ENCODE measurements at places on chromosomes 12 and 14.

- DNase-seq: no peak
Measured at GRCh38 chr14:32136027-32136825, 59.1 kb downstream of the ARHGAP5 start.

DNA sequence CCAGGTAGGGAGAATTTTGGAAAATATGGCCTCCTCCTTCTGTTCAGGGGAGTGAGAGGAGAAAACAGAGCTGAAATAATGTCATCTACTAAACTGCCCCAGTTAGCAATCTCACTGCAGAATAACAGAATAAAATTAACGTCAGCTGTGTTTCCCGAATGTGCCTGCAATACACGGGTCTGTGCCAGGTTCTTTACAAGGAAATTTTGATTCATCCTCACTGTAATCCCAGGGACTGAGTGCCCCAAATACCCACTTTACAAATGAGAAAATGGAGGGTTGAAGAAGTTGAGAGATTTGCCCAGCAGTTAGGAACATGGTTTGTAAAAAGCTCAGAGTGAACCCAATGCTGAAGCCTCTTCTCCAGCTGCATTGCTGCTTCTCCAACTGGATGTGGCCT lies 21.3 kb upstream of the SERPINA6 start:
- DNase-seq: no peak

DNA sequence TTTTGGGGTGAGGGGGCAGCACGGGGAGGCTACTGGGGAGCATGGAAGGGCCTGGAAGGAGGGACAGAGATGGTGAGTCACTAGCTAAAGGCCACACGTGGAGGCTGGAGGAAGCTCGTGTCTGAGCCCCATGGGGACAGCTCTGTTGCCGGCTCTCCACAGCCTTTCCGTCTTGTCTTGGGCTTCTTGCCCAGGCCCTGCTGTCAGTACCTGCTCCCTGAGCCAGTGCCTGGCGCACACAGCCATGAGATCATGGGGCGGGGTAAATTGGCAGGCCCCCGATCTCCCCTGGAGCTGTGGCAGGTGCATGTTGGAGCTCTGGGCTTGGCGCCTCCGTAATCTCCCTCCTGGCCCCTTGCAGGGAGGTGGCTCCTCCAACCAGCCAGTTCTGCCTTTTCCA lies 16.1 kb upstream of the KRT80 start:
- peak; percentile 88 for DNase-seq

- no peak for DNase-seq
Measured at GRCh38 chr12:105396024-105396423, 65.5 kb downstream of the C12orf75 start.

DNA sequence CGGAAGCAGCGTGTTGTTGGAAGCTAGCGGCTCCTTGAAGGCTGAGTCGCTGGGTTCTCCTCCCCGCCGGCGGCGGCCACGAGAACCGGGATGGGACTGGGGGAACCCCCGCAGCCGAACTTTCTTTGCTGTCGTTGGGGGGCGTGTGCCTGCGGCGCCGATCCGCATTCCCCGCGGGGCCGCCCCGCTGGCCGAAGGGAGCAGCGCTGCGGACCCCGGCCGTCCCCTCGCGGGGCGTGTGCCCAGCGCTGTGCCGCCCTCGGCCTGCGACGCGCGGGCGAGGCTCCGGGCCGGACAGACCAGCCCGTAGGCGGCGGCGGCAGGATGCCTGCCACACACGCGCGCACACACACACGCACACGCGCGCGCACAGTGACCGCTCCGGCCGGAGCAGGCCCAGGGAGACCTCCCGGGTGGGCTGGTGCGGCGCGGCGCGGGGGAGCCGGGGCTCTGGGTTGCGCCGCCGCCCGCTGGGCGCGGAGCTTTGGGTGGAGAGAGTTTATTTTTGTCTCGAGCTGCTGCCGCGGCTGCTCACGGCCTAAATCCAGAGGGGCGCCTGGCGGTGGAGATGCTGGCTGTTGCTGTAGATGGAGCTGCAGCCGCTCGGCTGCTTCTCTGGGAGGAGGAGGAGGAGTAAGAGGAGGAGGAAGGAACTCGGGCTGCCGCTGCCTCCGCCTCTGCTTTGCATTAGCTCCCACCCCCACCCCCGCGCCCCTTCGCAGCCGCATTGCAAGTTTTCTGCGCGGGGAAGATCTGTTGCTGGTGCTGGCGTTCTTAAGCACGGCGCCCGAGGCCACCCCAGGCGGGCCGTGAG lies at the start of gene SAMD4A:
TSS of gene SAMD4A (plus strand) at position 719 of the 814 bp plus-strand sequence. CDS start 789 bp downstream, outside the sequence.
- peak; percentile 73 for DNase-seq

- DNase-seq: peak; percentile 48
Measured at GRCh38 chr12:51217133-51217967, 512 bp downstream of the POU6F1 start.

GRCh38 chr12:46516933-46517578 lies 144.5 kb upstream of the SLC38A2 start:
- no peak for DNase-seq

DNA sequence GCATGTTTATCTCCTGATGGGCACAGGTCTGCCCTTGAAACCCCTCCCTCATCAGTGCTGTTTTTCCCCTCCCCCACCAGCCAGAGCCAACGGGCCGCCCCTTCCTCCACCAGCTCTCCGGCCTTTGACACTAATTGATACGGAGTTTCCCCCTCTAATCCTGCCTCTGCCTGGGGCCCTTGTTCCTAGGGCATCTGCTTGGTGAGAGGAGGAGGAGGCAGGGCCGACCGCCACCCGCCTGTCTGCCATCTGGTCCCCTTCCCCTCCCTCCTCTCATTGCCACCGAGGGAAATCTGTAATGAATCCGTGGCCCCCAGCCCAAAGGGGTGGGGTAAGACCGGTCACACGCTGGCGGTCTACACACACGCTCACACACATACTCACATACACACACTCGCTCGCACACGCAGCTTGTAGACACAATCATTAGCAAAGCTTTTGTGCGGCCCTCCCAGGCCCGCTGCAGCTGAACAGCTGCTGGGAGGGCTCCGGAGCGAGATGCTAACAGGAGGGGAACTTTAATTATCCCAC lies 27.4 kb downstream of the SRRM4 start:
- no peak for DNase-seq

DNA sequence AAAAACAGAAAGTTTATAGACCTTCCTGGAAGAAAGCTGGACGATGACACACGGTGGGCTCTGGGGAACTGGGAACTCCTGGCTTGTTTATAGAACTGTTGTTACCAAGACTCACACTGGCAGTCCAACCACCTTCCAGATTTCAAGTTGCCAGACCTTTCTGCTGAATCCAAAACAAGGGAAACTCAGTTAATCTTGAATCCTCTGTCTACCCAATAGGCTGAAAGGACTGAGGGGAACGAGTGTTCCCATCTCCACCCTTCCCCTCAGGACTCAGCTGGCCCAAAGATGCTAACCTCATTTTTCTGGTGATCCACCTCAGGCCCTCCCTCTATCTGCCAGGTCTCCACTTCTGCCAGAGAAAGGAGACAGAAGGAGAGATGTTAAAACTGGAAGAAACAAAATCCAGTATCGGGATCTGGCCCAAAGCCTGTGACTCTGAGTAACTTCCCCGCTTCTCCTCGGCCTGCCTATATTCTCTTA lies 231.4 kb downstream of the ANO2 start:
- no peak for DNase-seq

GRCh38 chr12:59500335-59500734 lies 95.5 kb upstream of the SLC16A7 start:
- DNase-seq: no peak

GRCh38 chr14:93347850-93348249 lies 868 bp downstream of the COX8C start:
- DNase-seq: no peak

DNA sequence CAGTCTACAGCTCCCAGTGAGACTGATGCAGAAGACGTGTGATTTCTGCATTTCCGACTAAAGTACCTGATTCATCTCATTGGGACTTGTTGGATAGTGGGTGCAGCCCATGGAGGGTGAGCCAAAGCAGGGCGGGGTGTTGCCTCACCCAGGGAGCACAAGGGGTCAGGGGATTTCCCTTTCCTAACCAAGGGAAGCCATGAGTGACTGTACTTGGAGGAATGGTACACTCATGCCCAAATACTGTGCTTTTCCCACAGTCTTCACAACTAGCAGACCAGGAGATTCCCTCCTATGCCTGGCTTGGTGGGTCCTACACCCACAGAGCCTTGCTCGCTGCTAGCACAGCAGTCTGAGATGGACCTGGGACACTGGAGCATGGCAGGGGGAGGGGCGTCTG lies 21.0 kb upstream of the ABCC9 start:
- no peak for DNase-seq

- no peak for DNase-seq
Measured at GRCh38 chr14:25086081-25086480, 36.1 kb upstream of the STXBP6 start.

DNA sequence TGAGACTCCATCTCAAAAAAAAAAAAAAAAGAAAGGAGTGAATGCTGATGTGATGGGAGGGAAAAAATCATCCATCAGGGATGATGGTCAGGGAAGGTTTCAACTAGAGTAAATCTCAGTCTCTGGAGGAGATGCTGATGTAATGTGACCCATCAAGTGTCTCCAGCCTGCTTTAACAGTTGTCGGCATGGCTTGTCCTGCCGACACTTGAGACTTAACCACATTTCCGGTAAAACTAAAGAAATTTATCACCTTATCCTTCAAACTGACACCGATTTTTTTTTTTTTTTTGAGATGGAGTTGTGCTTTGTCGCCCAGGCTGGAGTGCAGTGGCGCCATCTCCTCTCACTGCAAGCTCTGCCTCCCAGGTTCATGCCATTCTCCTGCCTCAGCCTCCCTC lies 21.5 kb upstream of the ANAPC5 start:
- DNase-seq: no peak

GRCh38 chr12:54207539-54208294 lies 18.9 kb upstream of the SMUG1 start:
- DNase-seq: peak; percentile 41

DNA sequence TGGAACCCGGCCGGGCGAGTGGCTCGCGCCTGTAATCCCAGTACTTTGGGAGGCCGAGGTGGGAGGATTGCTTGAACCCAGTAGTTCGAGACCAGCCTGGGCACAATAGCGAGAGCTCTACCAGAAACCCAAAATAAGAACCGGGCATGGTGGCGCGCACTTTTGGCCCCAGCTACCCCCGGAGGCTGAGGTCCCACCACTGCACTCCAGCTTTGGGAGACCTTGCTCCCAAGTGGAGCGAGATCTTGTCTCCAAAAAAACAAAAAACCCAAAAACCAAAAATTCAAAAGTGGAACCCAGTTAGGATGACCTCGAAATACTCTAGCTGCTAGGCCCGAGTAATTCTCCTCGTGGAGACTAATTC lies 769 bp upstream of the VTI1B start:
- DNase-seq: no peak

GRCh38 chr14:74558655-74559054 lies 53.4 kb downstream of the LTBP2 start:
- no peak for DNase-seq

GRCh38 chr14:77314539-77315457 lies 5.9 kb downstream of the POMT2 start:
- no peak for DNase-seq

GRCh38 chr12:129665414-129665813 lies 238.4 kb downstream of the TMEM132D start:
- DNase-seq: no peak

DNA sequence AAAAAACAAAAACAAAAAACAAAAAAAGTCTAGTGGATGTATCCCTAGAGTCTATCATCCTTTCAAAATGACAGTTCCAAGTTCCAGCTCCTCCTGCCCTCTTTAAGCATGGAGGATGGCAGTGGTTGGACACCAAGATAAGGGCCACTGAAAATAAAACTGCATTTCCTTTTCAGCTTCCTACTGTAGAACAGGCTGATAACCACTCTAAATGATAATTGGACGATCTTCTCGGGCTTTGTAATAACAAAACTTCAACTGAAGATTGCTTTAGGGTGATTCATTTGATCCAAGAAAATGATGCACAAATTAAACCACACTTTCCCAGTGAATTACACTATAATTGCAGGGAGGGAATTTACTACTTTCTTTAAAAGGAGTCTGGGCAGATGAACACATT lies 42.2 kb upstream of the CRACR2A start:
- DNase-seq: no peak

DNA sequence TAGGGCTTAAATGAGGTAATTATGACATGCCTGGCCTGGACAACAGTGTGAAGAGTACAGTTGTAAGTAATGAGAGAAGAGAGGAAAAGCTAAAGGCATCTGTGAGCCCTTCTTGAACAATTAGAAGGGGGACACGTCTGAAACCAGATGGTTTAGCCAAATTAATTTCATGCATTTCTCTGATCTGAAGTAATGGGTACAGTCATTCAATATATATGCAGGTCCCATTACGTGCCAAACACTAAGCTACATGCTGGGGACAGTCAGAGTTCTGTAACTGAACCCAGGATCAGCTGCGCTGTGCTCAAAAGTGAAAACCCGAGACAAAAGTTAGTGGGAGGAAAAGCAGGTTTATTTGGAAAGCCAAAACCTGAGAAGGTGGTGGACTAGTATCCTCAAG lies 207.2 kb upstream of the TMTC1 start:
- DNase-seq: no peak

GRCh38 chr12:3279415-3279780 lies 202.2 kb downstream of the TSPAN9 start:
- no peak for DNase-seq

- no peak for DNase-seq
Measured at GRCh38 chr12:1250641-1251040, 259.6 kb downstream of the ERC1 start.

DNA sequence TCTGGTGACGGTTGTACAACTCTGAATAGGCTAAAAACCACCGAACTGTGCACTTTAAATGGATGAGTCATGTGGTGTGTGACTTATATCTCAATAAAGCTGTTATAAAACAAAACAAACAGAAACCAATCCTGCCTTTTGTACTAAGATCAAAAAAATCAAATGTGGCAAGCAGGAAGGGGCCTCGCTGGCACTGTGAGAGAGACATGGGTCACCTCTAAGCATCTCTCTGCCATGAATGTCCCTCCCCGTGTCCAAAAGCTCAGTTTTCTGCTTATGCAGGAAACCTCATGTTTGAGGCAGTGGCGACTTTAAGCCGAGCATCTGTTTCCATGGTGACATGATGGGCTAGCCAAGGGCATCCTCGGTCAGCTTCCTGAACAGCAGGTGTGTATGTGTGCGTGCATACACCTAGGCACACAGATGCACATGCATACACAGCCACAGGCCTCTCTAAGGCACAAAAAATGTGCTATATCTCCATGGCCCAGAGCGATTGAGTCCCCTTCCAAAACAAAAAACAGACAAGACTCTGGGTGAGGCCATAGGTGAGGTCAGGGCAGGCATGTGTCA lies 44.4 kb downstream of the ARL6IP4 start:
- no peak for DNase-seq

DNA sequence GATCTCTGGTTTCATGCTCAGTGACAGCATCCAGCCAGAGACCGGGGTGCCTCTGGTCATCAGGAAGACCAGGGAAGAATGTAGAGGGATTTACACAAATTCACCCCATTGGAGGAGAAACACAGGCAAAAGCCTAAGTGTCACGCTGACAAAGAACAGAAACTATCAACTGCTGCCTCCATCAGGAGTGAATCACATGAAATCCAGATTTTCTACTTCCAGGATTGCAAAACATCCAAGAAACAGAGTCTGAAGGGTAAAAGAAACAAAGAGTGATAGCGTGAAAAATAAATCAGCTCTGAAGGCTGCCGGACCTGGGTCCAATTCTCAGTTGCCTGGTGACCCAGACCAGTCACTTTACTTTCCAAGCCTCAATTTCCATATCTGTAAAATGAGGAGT lies 136.1 kb upstream of the MAP1LC3B2 start:
- DNase-seq: no peak

Data from prostate gland (tissue), 2 donors.